ENCODE measurements at places on chromosomes 6 and 20.
A peak's percentile ranks its signal among the peaks of the same experiment; 100 is the strongest.

GRCh38 chr6:144383336-144383735 is 98.2 kb downstream of the UTRN start:
- DNase-seq = no peak

GRCh38 chr6:142716097-142716496 is 228.9 kb downstream of the HIVEP2 start:
- no peak for DNase-seq

DNA sequence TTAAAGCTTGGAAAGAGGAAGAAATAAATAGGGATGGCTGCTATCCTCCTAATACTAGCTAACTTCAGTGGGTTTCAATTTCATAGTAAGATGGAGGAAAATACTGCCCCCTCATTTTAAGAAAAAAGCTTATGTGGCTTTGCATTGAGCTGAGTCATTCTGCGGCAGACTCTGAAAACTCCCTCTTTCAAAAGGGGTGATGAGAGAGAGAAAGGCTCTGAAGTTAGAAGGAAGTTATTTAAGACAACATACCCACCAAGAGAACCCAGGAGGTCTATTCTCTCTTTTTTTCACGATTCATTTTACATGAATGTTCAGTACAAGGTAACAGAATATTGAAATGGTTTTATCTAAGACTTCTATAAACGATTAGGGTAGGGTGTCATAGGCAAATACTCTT is 4.5 kb downstream of the PRDM13 start:
- no peak for DNase-seq

- no peak for DNase-seq
Measured at GRCh38 chr6:167848783-167849182, 22.1 kb downstream of the AFDN start.

GRCh38 chr20:38345643-38346042 is 639 bp upstream of the LBP start:
- DNase-seq = no peak

- DNase-seq = no peak
Measured at GRCh38 chr6:154466971-154467679, 43.4 kb downstream of the CNKSR3 start.

- no peak for DNase-seq
Measured at GRCh38 chr20:40422656-40423055, 266.4 kb downstream of the MAFB start.

DNA sequence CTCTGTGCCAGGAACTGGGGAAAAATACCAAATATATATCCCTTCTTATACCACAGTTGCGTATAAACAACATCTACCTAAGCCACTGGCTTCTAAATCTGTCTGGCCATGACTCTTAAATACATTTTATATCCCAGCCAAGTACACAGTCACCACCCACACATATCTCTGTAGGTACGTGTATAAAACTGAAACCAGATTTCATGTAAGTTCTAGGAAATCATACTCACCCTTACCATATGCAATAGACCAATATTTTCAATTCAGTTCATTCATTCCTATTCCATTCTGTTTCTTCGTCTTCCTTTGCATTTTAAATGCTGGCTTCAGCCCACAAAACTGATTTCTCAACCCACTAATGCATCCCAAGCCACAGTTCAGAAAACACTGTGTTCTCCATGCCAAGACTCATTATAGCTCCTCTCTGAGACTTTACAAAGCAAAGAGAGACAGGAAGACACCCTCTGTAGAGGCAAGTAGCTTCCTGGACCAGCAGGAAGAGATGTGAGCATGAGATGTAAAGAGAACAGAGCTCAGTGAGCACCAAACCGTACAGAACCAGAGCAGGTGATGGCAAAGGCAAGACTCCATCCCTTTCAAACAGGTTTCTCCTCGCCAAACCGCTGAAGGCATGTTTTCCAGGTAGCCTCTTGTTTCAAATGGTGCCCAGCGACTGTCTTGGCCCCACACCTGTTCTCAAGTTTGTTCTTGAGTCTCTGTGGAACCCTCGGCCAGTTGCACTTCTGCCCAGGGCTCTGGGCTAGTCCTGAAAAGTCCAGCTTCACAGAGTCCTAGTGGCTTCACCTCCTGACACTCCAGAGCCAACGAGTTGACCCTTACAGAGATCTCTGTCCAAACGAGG is 18.7 kb downstream of the FAM50B start:
- DNase-seq = no peak

- DNase-seq = no peak
Measured at GRCh38 chr6:25297039-25297441, 17.9 kb downstream of the CARMIL1 start.

DNA sequence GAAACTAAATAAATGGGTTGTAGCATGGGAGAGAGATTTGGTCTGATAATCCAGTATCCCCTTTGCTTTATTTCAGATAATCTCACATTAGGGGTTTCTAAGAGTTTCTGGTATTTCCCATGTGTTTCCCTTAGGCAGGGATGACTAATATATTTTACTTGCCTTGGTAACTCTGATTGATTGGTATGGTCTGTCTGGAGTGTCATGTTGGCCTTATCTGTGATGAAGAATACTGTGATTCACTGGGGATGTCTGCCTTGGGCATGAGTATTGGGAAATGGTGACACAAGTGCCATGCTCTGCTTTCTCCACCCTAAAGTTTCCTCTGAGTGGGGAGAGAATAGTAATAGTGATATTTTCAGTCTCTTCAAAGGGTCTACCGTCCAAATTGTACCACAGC is 10.1 kb downstream of the SLC22A2 start:
- DNase-seq = no peak

- no peak for DNase-seq
Measured at GRCh38 chr6:20279051-20279450, 66.8 kb upstream of the MBOAT1 start.

DNA sequence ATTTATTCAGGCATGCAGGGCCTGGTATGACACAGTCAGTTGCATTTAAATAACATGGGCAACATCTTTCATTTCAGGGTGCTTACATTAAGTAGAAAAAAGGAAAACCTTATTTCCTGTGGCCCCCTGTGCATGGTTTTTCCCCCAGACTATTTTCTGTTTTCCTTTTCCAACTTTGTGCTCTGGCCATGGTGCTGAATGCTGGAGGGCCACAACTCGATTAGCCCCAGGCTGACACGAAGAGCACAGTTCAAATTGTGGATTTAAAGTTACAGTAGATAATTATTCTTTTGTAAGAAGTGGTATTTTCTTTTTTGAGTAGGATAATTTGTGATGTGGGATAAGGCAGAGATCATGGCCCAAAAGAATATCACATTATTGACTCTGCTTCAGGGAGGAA is 332.0 kb downstream of the HAO1 start:
- no peak for DNase-seq

GRCh38 chr20:3795511-3796468 is at the start of gene CDC25B:
Gene CDC25B, plus strand, starts transcription at chr20:3796310. Its CDS starts 222 bp downstream, at chr20:3796532.
- DNase-seq = peak; percentile 81

DNA sequence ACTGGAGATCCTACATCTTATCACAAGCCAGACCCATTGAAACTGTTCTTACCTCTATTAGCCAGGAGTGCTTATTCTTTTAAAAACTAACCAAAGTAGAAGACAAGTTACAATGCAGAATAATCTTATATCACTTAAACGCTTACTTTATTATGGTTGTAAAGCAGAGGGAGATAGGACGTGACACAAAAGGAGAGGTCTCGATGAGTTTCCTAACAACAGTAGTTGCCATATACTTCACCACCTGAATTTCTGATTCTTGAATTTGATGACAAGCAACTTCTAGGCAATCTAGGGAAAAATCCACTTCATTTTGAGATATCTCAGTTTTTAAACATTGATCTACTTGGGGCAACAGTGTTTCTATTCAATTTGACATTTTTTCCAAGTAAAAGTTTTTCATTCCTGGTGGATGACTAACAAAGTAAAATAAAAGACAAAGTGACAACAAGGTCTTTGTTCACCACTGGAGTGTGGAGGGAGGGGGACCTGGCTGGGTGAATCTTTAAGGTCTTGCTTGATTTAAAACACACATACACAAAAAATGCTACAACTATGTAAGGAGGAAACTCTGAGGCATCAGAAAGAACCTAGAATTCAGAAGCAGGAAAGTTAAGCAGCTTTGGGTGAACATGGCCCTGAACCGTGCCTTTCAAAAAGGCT is 110.9 kb downstream of the SMLR1 start:
- no peak for DNase-seq

GRCh38 chr6:81166770-81167169 is 585.7 kb downstream of the TENT5A start:
- DNase-seq = no peak

DNA sequence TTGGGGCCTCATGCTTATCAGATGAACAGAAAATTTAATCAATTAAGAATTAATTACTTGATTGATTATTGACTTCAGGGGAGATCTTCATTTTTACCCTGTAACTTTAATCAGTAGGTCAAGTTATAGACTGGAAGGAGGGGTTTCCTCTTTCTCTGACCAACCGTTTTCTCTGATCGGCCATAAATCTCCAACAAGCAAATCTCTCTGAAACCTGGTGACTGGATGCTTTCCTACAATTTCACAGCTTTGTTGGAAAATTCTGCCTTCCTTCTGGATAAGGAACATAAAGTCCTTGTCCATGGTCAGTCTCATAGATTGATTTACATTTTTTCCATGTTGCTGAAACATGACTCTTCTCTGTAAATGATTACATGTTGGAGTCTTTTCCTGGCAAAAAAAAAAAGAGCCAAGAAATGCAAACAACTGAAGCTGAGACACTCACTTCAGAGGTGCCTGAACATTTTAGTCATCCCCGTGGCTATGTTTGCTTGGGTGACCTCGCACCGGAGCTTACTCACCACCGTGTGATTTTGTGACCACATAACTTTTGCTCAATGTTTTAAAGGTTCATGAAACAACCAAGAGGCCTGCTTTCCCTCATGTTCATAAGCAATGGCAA is 31.0 kb downstream of the IRF4 start:
- peak; percentile 40 for DNase-seq

DNA sequence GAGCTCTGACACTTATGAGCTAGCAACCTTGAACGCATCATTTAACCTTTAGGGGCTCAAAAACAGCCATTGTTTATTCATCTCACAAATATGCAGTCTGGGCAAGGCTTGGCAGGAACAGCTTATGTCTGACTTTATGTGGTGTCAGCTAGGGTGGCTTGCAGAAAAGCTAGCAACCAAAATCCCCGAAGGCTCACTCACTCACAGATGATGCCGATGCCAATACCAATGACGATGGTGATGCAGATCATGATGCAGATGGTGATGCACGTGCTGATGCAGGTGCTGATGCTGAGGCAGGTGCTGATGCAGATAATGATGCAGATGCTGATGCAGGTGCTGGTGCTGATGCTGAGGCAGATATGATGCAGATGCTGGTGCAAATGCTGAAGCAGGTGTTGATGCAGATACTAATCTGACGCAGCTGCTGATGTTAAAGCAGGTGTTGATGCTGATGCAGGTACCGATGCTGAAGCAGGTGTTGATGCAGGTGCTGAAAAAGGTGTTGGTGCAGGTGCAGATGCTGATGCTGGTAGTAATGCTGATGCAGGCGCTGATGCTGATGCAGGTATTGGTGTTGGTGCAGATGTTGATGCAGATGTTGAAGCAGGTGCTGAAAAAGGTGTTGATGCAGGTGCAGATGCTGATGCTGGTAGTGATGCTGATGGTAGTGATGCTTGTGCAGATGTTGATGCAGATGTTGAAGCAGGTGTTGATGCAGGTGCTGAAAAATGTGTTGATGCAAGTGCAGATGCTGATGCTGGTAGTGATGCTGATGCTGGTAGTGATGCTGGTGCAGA is 195.6 kb downstream of the NFATC2 start:
- DNase-seq = no peak

GRCh38 chr6:118319894-118320649 is 228.0 kb upstream of the PLN start:
- no peak for DNase-seq

- DNase-seq = no peak
Measured at GRCh38 chr20:33211817-33212424, 5.2 kb upstream of the BPIFA3 start.

DNA sequence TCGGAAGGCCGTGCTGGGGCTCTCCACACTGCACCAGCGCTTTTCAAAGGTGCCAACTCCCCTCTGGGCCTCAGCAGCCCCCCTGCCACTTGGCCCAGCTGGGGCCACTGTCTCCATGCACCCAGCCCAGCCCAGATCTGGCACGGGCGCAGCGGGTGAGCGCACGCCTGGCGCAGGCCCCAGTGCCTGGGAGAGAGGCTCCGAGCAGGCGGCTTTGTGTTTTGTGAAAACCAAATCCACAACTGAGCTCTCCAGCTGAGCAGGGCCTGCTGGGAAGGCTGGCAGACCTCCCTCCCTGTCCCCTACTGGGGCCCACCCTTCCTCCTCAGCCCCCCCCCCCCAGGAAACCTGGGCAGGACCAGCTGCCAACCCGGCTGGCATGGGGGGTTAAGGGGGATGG is 17.0 kb downstream of the MDGA1 start:
- no peak for DNase-seq

- no peak for DNase-seq
Measured at GRCh38 chr6:50380406-50381098, 330.8 kb upstream of the DEFB112 start.

DNA sequence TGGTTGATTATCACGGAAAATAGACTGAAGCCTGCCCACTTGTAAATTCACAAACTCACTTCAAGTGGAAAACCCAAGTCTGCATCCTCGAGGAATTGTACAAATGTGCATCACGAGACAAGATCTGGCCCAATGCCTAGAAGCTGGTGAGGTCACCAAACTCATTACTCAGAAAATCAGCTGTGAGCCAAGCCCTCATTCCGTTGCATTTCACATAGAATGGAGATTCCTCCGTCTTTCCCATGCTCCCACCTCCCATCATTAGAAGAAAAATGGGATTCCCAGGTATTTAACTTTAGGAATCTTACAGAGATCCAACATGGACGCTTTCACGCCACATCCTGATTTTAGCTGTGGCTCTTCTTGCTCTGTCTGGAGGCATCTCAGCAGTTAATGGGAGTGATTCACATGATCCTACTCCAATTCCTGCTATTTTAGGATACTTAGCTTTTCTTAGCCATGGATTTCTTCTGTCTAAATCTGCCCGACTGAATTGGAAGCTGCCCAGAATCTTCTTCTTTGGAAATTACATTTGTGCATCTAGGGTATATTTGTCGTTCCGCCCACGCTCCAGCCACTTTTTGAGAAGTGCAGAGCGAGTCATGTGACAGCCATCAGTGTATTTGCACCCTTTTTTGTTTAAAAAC is 68.7 kb upstream of the STMND1 start:
- no peak for DNase-seq

DNA sequence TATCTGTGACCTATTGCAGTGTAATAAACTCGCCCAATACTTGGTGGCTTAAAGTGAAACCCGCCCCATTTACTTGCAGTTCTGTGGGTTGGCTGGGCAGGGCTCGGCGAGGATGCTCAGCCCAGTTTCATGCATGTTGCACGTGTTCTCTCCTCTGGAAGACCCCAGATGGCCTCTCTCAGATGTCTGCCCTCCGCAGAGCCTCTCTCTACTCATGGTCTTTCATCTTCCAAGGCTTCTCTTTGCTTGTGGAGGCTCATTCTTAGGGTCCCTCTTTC is 251.4 kb downstream of the SOD2 start:
- no peak for DNase-seq

- DNase-seq = no peak
Measured at GRCh38 chr20:52985687-52986086, 13.5 kb downstream of the TSHZ2 start.

- peak; percentile 60 for DNase-seq
Measured at GRCh38 chr6:107847844-107848802, 24.0 kb upstream of the SCML4 start.
